Activated T-helper 17 cell treated with anti-CD3 and anti-CD28 coated beads, Interleukin-2, amount 50 U/mL, for 72 hours (primary cell): ENCODE measurements at places on chromosomes 3 and 15.

DNA sequence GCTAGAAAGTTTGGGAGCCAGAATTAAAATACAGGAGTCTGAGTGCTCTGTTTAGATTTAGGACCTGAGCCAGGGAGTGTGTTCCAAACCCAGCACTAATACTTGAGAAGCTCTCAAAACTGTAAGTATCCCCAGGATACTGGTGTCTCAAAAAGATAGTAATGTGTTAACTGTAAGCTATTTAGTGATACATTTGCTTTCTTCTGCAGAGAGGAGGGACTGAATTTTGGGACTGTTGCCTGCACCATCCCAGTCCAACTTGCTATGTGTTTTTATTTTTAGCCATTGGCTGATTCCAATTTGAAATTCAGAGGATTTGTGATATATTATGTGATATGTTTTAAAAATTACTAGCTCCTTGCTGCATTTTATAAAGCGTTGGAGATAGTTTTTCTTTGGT is 31.5 kb downstream of the UBE2E1 start:
- no peak for ATAC-seq

DNA sequence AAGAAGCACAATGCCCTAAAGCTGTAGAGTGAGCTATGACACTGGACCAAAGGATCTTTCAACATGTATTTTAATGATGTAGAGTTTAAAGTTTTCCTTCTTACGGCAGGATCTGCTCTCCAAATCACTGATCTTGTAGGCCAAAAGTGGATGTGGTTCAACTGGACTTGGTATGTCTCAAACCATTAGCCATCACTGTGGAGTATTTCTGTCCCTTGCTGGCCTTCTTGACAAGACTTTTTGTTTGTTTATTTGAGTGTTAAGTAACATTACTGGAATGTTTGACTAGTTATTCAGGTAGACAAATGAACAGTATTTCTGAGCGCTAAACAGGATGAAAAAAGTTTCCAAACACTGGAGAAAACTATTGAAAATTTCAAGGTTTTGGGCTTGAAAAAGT is 472.7 kb upstream of the CFAP20DC start:
- ATAC-seq, result no peak

GRCh38 chr3:108218811-108219210 is 3.4 kb downstream of the IFT57 start:
- ATAC-seq, result no peak

GRCh38 chr15:29822684-29823459 is 604 bp upstream of the TJP1 start:
- ATAC-seq, result no peak

GRCh38 chr3:62833538-62833937 is 41.7 kb downstream of the CADPS start:
- no peak for ATAC-seq

GRCh38 chr3:140655678-140656077 is 22.2 kb upstream of the TRIM42 start:
- no peak for ATAC-seq

DNA sequence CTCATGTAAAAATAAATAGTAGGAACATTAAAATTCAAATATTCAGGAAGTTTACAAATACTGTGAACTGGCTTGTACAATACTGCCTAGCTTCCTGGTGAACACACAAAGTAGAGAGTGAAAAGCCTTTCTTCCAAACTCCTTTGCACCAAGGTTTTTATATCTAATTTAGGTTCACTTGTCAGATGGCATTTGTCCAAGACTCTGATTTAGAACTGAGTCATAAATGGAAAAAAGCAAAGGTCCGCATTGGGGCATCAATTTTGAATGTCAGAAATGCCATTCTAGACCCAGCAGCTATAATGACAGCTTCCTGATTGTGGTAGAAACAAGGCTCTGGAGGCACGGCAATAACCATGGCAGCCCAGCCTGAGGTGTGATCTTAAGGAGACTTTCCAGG is 160.7 kb downstream of the PDE8A start:
- no peak for ATAC-seq

GRCh38 chr3:77039606-77040171 is at the start of gene ROBO2:
TSS of gene ROBO2 (plus strand) at chr3:77040099. CDS start at chr3:77040786, 687 bp downstream.
- no peak for ATAC-seq

- ATAC-seq, result no peak
Measured at GRCh38 chr3:141368062-141368924, at the start of gene ZBTB38. TSS of gene ZBTB38 (plus strand) at chr3:141368504. CDS start at chr3:141442389, 73,885 bp downstream.

DNA sequence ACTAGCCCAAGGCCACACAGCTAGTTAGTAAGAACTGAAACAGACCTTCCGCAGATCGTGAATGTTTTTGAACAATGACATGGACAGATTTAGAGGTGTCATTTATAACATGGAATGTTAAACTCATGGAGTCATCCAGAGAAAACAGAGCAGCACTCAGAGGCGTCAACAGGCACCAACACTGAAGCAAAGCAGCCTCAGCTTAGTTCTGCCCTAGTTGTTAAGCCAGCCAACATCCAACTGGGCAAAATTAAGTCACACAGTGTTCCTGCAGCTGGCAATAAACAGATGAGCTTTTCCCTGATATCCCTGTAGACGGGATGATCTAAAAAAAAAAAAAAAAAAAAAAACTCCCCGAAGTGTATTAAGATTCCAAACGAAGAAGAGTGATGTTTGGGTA is 13.6 kb downstream of the DCLK3 start:
- no peak for ATAC-seq

DNA sequence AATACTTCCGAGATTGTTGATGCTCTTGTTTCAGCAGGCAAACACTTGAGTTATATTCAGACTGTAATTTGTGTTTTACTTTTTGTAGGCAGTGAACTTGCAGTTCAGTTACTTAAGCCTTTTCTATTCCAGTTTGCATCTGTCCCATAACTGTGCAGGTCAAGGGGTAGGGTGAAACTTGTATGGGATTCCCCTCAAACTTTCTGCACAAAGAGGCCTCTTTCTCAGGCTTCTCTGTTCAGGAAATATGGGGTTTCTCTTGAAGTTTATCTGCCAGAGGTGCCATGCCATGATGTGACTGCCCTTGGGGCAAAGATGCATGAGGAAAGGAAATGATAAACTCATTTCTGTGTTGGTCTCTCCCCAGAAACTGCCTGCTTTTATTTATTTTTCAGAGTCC is 66.7 kb downstream of the SLC24A1 start:
- ATAC-seq, result no peak

- ATAC-seq, result no peak
Measured at GRCh38 chr15:95444860-95445259, 885.6 kb upstream of the NR2F2 start.

DNA sequence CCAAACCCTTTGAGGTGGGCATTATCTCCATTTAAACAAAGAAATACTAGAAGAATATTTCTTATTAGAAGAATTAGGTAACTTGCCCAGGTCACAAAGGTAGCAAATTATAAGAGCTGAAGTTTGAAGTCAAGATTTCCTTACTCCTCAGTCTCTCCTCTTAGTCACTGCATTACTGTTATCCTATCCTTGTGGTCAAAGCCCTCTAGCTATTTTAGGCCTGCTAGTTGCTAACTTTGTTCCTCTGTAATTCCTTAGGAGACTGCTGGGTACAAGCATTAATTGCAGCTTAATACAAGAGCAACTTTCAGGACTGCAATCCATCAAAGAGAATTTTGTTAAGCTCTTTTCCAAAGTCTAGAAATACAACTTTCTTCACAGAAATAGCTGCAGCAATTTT is 528.2 kb downstream of the ZIC1 start:
- no peak for ATAC-seq

DNA sequence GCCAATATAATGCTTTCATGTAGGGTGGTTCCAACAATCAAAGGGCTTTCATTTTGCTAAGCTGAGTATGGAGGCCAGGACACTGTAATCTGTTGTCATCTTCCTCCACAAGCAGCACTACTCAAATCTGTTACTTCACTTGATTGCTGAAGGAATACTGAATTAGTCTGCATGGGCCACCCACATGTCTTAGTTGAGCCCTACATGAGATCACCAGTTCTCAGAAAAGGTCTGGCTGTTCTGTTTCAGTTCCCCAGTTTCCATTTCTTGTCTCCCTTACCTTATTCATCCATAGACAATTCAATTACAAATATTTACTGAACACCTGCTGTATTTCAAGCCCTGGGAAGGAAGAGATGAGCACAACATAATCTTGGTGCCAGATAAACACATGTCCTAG is 119.2 kb downstream of the FHIT start:
- peak; percentile 48 for ATAC-seq

- no peak for ATAC-seq
Measured at GRCh38 chr15:66780973-66781718, 79.1 kb downstream of the SMAD6 start.

DNA sequence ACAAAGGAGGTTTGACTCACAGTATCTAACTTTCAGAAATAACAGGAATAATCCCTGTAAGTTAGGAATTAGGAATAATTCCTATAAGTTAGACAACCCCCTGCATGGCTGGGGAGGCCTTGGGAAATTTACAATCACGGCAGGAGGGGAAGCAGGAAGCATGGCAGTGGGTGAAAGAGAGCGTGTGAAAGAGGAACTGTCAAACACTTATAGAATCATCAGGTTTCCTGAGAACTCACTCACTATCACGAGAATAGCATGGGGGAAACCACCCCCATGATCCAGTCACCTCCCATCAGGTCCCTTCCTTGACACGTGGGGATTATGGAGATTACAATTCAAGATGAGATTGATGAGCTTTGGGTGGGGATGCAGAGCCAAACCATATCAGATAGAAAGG is 385.5 kb downstream of the IL20RB start:
- ATAC-seq, result no peak

- no peak for ATAC-seq
Measured at GRCh38 chr3:156339491-156339890, 215.4 kb downstream of the SSR3 start.

DNA sequence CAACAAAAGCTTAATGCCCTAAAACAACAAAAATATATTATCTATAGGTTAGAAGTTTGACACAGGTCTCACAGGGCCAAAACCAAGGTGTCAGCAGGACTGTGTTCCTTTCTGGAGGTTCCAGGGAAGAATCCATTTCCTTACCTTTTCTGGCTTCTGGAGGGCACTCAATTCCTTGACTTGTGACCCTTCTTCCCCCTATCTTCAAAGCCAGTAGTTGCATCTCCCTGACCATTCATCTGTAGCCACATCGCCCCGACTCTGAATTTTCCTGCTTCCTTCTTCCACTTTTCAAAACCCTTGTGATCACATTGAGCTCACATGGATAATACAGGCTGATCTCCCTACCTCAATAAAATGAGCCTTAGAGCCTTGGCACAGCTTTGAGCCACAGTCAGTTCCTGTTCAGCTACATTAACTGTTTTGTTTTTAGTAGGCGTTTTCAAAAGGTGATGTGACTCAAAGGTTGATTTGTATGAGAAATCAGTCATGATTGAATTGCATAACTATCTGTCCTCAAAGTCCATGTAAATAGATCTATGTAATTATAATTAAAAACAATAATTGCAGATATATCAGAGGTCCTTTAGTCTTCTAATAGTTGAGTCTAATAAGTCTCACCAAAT is 12.4 kb downstream of the PFN2 start:
- ATAC-seq, result peak; percentile 80

DNA sequence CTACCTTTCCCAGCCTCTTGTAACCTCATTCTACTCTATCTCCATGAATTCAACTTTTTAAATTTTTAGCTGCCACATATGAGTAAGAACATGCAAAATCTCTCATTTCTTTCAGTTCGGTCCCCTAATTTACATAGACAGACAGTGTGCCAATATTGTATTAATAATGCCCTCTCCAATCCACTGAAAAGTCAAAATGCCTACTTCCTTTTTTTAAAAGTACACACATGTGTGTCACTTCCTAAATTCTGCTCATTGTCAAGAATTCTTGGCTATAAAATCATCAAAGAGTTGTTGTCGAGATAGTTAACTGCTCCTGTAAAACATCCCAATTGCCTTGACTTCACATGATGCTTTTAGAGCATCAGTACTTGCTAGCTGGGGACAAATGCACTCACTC is 84.2 kb upstream of the IL12A start:
- no peak for ATAC-seq

DNA sequence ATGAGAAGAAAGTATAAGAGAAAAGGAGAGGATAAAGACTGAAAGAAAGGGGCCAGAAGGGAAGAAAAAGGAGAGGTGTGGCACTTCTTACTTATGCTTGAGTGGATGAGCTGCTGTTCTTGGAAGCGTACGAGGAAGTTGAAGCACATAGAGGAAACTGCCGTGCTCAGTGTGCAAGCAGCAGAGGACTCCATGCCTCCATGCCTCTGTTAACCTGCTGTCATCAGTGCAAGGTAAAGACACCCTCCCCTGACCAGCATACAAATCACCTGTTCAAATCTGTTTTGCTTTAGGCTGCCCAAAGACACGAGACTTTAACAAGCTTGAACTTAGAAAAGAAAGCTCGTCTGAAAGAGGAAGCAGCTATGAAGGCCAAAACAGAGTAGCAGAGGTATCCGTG is 6.4 kb downstream of the WDR5B start:
- ATAC-seq, result no peak

- peak; percentile 97 for ATAC-seq
Measured at GRCh38 chr15:64222573-64223366, 59.9 kb upstream of the PPIB start.

GRCh38 chr15:34240537-34240936 is 15.7 kb downstream of the EMC4 start:
- ATAC-seq, result peak; percentile 84

GRCh38 chr3:157405457-157405856 is 31.2 kb upstream of the PTX3 start:
- no peak for ATAC-seq

GRCh38 chr15:67931861-67932260 is 92.0 kb upstream of the RNU6-1 start:
- ATAC-seq, result no peak

DNA sequence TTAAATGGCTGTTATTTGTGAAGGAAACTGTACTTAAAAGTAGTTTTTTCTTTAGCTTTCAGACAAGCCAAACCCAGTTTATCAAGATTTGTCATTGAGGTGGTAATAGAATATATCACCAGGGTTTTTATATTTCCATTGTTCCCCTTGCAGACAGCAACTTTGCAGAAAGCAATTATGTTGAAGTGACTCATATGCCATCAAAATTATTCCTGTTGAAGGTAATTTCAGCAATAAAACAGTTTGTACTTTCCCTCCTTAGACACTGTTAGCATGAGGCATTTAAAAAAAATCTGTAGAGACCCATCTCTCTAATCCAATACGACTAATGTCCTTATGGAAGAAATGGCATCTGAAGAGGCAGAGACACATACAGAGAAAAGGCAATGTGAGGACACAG is 219.0 kb downstream of the NFKBIZ start:
- ATAC-seq, result no peak

DNA sequence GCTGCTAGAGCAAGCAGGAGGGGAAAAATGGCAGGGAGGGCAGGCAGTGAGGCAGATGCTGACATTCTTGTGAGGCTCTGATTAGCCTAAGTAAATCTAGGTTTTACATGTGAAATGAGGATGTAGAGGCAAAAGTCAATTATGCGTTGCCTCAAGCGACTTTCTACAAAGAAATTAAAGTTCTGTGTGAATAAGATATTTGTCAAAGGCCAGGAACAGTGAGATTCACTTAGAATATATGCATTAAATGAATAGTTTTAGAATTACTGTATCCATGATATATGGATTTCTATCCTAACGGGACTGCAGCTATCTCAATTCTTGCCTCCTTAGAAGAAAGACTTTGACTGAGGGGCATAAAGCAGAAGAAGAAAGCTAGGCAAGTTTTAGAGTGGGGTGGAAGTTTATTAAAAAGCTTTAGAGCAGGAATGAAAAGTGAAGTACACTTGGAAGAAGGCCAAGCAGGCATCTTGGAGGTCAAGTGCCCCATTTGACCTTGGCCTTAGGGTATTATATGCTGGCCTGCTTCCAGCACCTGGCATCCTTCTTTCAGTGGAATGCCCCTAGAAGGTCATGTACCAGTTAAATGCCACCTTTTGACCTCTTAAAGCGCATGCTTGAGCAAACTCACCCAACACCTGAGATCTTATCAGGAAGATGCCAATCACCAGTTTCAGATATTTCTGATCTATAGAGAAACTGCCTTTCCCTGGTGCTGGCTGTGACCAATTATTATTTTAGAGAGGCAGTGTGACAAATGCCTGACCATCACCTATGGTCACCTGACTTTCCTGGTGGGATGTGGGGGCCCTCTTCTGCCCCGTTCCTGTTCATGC is 38.2 kb downstream of the OSTN start:
- ATAC-seq, result no peak
